Central memory CD4-positive, alpha-beta T cell (primary cell): ENCODE measurements at places on chromosomes 6 and 20.

- no peak for DNase-seq
Observed at GRCh38 chr6:100479179-100480035, 14.7 kb upstream of the SIM1 start.

DNA sequence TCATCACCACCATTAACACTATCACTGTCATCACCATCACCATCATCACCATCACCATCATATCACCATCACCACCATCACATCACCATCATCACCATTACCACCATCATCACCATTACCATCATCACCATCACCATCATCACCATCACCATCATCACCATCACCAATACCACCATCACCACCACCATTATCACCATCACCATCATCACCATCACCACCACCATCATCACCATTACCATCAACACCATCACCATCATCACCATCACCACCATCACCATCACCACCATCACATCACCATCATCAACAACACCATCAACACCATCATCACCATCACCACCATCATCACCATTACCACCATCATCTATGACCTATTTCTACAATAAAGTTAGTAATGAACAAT, 86.1 kb upstream of the PDE10A start:
- DNase-seq, result no peak

DNA sequence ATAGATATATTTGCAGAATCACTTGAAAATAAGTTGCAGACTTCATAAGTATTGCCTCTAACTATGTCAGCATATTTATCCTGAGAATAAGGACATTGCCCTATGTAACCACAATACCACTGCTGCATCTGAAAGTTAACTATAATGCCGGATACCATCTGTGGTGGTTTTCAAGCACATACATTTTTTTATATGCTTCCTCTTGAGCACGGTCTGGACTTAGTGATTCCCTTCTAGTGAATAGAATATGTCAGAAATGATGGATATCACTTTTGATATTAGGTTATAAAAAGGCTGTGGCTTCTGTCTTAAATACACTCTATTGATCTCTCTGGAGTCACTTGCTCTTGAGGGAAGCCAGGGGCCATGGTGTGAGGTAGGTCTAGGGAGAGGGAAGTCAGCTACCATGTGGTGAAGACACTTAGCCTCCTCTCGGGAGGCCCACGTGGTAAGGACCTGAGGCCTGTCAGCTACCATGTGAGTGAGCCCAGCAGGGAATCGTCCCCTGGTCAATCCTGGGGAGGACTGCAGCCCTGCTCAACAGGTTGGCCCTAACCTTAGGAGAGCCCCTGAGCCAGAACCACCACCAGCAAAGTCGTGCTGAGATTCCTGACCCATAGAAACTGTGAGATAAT, 57.5 kb downstream of the CCDC170 start:
- DNase-seq, result no peak

GRCh38 chr6:136303516-136303915, 13.9 kb upstream of the BCLAF1 start:
- no peak for DNase-seq

DNA sequence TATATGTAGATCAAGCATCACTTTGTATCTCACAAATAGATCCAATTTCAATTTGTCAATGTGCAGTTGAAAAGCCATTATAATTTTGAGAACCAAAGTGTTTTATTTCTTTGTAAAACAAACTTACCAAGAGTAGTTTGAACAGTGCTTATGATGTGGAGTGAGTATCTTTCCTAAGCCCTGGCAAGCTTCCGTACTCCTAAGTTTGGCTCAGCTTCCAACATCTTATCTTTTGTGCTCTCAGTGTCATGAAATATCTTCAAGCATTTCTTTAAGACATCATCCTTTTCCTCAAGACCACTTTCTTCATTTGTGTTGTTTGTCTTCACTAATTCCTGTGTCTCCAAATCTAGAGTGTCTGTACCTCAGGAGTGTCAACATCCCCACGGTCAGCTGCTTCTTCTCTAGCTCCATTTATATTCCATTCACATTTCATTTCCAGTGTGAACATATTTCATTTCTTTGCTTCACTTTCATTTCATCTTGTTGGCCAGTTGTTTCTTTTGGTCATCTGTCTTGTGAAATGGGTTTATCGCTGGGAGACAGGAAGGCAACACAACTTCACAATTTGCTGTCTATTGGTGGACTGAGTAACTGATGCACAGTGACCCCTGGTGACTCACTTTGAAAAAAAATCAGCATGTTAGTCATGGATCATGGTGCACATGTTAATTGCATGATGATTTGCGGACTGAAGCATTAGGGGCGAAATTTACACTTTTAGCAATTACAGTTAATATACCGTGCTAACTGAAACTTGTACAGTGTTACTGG, 36.9 kb downstream of the SLC24A3 start:
- no peak for DNase-seq

GRCh38 chr20:20710443-20711315, 1.8 kb downstream of the RALGAPA2 start:
- peak; percentile 27 for DNase-seq

- no peak for DNase-seq
Observed at GRCh38 chr6:114288701-114289495, 53.9 kb downstream of the HS3ST5 start.

GRCh38 chr20:2604506-2604835, 48.0 kb upstream of the NOP56 start:
- no peak for DNase-seq

GRCh38 chr20:63082308-63082938, 75.7 kb upstream of the BHLHE23 start:
- no peak for DNase-seq

DNA sequence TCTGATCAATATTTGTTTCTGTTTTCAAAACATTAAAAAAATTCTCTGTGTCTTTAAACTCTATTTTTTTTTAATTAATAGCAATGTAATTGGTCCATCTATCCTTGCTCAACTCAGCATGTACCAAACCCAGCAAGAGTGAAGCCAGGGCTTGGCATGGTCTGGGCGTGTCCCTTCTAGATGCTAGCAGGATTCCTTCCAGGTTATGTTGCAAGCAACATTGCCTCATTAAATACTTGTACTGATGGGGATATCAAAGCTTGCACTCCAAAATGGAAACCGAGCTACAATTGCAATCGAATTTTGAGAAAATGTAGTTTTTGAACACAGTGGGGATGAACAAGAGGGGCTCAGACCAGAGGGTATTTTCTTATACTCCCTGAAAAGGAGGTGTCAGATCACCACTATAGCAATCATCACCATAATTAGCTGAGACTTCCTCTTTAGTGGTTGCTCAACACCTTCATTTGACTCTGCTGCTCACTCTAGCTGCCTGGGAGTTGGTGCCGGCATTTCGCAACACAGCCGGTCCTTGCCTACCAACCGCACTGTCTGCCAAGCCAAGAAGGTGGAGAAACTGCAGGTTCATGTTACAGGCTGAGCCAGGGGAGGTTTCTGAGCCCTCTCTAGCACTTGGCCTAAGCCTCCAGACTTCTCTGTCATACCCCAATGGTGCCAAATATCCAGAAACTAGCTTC, 67.8 kb upstream of the RALGAPA2 start:
- DNase-seq, result no peak

- no peak for DNase-seq
Observed at GRCh38 chr6:109498052-109498451, 15.0 kb upstream of the ZBTB24 start.

GRCh38 chr6:75386050-75386770, 101.6 kb upstream of the TMEM30A start:
- no peak for DNase-seq

DNA sequence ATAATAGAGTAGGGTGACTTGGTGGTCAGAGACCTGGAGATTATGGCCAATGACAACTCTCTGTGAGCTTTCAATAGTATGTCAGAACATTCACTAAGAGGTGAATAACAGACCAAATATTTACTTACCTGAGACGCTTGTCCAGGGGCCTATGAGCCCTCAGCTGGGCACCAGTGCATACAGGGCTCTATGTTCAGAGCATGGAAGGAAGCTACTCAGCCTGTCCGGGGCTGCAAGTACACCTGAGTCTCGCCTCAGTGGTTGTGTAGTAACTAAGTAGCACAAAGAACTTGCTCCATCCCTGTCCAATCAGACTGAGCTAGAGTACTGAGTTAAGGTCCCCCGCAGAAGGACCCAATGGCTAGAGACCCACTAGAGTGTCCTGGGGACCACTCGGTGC, 11.6 kb upstream of the SCGN start:
- no peak for DNase-seq

DNA sequence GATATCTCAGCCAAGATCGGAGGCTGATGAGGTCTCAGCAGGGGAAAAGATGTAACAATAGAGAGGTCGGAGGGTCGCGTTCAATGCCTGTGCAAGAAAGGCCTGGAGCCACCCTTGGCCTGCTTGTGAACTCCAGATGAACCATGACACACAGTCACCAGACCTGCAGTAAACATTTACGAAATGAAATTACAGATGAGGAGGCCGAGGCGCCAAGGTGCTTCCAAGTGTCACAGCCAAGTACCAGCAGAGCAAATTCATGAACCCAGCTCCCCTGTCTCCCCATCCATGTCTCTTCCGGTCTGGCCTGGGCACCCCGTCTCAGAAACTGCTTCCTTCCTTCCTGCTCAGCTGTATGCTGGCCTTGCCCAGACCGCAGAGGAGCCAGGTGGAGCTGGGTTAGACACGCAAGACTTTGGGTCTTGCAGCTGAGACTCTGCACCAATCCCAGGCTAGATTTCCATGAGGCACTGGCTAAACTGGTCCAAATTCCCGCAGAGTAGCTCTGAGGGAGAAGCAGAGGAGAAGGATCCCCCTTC, 48.1 kb downstream of the CHMP4B start:
- peak; percentile 31 for DNase-seq

GRCh38 chr6:145406783-145407182, 328.5 kb downstream of the EPM2A start:
- DNase-seq, result no peak

GRCh38 chr6:56448046-56448445, 194.6 kb downstream of the DST start:
- no peak for DNase-seq

DNA sequence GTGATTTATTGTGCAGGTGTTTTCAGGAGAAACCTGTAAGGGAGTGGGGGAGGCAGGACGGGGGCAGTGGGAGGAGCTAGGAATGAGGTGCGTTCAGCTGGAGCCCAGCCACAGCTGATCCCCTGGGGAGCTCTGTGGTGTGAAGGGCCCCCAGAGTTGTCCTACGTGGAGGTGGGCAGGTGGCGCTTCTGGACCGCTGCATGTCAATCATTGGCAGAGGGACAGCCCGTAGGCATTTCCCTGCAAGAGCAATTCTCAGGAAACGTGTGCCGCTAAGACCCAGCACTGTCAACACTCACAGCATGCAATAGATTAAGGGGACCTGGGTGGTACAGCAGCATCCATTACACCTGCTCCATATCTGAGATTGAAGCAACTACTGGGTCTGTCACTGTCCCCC, 88.0 kb downstream of the PRND start:
- DNase-seq, result no peak

- no peak for DNase-seq
Observed at GRCh38 chr20:5657190-5657875, 92.9 kb upstream of the SHLD1 start.

DNA sequence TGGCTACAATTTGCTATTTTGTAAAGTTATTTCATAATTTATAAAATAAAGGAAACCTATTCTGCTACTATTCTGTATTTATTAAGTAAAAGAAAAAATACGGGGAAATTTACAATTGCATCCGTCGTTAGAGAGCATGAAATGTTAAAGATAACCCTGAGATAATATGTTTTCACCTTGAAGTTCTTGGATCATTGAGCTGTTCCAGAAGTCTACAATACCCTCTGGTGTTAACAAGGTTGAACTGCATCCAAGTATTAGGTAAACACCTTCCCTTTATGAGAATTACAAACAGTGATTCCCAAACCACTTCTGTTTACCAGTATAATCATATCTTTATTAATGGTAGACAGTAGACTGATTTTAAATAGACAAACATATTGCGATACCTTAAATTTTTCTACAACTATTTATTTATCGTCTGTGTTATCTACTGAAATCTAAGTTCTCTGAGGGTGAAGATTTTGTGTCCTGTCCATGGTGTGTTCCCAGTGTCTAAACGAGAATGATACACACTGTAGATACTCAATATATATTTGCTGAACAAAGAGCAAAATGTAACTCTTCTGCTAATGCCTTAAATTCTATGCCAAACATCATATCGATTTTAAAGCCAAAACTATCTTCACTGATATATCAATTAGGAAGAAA, 28.2 kb downstream of the TBC1D32 start:
- DNase-seq, result no peak

DNA sequence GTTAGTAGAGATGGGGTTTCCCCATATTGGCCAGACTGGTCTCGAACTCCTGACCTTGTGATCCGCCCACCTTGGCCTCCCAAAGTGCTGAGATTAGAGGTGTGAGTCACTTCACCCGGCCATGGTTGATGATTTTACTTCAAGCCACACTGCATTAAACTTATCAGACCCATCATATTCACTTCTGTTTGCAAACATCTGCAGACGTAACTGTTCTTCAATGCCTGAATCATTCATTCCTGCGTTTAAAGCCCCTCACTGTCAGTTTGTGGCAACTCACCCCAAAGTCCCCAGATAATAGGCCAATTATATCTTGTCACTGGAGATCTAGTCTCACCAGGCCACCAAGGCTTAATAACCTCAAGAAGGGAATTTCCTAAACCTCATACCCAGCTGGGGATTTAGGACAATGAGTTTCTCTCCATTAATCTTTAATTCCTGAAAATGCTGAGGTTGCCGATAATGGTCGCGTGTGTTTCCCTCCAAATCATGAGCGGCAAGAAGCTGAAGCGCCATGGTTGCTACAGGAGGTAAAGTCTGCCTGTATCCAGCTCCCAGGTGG, 229.6 kb downstream of the LY86 start:
- no peak for DNase-seq

GRCh38 chr6:89214197-89214596, 3.0 kb downstream of the GABRR1 start:
- no peak for DNase-seq

DNA sequence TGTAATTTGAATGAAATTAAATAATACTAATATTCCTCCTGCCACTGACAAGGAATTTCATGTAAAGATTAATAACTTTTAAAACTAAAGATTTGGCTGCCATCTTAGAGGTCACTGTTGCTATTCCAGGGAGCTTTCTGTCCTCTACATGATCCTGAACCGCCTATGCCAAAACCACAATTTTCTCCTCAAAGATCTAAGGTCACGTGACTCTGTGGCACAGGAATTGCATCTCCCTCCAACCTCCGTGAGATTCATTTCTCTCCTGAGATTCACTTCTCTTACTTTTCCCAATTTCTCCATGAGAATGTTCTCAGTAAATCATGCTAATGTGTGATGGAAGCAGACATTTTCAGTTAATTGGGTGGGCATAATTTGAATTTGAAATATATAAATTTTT, 379.6 kb upstream of the TSHZ2 start:
- no peak for DNase-seq

- no peak for DNase-seq
Observed at GRCh38 chr6:137224799-137225198, 5.6 kb upstream of the IFNGR1 start.

DNA sequence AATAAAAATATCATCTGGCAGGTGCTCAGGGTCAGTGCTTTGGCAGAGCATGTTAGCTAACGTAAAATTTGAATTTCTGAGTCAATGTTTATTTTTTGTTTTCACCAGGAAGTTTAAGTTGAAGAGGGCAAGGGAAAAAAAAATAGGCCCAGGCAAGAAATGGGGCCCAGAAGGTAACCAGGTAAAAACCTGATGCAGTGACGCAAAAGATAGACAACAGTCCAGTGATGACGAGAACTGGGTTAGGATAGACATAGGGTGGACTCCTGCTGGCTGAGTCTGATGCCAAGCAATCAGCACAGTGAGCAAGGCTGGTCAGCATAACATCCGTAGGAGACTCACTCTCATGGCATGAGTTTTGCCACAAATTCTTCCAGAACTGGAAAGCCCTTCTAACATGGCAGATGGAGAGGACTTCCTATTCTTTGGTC, 42.2 kb downstream of the ZHX3 start:
- DNase-seq, result no peak
